ENCODE measurements at places on chromosomes 4 and X.

DNA sequence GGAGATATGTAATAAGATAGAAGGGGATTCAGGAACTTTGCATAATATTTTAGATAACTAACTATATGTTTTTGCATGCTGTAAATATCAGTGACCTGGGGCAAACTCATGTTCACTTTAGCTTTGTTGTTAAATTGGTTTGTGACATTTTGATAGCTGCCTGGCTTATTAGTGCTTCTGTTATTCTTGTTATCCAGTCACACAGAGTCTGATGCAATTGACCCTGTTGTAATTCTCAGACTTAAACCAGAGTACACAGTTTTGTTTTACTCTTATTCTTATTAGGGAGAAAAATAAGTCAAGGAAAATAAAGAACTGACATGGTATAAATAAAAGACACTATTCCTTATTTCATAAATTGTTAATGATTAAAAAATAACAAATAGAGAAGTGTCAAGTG lies 516.7 kb upstream of the SLIT2 start:
- DNase-seq: no peak

GRCh38 chrX:22037911-22038537 lies 5.9 kb downstream of the PHEX start:
- no peak for DNase-seq

DNA sequence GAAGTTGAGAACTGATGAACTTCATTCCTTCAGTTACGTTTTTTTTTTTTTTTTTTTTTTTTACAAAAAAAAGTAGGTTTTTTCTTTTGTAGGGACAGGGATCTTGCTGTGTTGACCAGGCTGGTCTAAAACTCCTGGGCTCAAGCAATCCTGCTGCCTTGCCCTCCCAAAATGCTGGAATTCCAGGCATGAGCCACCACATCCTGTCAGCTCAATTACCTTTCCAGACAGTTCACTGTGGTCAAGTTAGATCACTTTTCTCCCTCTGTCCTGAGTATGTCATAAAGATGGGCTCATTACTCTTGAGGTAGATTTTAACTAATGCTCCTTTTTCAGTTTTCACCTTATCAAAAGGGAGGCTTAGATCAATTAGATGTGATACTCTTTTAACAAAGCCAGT lies 10.8 kb upstream of the NR3C2 start:
- DNase-seq: no peak

- no peak for DNase-seq
Measured at GRCh38 chr4:80142394-80143306, 54.7 kb upstream of the PRDM8 start.

GRCh38 chrX:1466232-1466661 lies 13.5 kb upstream of the ASMTL start:
- no peak for DNase-seq

GRCh38 chrX:132610536-132610935 lies 121.7 kb upstream of the MBNL3 start:
- no peak for DNase-seq

- no peak for DNase-seq
Measured at GRCh38 chr4:40515398-40516293, 114.0 kb downstream of the RBM47 start.

DNA sequence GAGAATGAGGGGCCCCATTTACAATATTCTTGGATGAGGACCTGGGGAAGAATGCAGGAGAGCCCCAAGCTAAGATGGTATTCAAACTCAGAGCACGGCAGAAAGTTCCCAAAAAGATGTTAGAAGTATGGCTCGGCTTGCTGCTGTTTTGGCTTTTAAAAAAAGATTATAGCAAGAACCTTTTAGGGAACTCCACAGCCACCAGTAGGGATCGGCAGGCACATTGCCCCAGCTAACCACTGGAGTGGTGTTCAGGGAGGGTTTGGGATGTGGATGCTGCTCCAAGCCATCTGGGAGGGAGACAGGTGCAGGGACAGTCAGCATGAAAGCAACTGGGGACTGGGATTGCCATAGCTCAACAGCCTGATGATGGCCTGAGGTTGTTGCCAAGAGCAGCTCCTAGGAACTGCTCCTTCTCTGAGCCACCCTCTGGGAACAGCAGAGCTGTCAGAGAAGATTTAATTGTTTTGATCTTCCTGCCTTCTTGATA lies 63.0 kb downstream of the SORBS2 start:
- no peak for DNase-seq

DNA sequence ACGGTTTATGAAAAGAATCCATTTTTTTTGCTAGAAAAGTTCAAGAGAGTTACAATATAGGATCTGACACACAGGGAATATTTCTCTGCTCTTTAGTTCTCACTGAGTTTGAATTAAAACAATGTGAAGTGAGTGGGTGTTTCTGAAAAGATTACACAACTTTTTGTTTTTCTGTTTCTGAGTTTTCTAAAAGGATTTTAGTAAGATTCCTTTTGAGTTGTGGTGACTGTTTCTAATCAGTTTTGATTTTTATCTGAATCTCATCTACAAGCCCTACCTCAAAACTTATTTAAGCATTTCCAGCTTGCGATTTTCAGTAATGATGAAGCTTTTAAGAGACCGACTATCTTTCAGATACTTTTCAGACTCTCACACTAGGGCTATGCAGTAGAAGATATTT lies 141.7 kb downstream of the GPAT3 start:
- DNase-seq: no peak

GRCh38 chr4:184154199-184154598 lies 63.5 kb downstream of the ENPP6 start:
- peak; percentile 6 for DNase-seq

GRCh38 chrX:12906046-12906761 lies at the start of gene TLR8:
Gene TLR8, plus strand, starts transcription at chrX:12906620. Its CDS starts 87 bp downstream, at chrX:12906707.
- no peak for DNase-seq

GRCh38 chr4:139457318-139457717 lies 3.4 kb downstream of the RAB33B start:
- DNase-seq: no peak

DNA sequence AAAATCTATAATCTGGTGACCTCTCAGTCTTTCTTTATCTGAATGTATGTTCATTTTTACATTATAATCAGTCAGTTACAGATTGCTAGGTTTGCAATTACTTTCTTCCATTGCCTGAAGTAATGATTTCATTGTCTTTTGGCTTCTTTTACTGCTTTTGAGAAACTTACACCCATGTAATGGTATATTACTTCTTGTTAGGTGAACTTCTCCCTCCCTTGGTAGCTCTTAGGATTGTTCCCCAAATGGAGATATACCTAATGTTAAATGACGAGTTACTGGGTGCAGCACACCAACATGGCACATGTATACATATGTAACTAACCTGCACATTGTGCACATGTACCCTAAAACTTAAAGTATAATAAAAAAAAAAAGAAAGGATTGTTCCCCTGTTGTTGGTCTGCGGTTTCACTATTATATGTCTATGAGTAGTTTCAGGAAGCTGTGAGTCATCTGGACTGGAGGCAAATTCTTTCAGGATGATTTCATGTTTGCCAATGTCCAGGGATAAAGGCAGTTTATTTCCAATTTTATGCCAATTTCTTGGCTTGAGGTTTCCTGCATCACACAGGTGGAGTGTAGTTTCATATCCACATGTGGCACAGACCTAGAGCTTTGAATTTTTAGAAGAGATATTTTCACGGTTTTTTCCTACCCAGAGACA lies 21.8 kb downstream of the SPANXC start:
- no peak for DNase-seq

DNA sequence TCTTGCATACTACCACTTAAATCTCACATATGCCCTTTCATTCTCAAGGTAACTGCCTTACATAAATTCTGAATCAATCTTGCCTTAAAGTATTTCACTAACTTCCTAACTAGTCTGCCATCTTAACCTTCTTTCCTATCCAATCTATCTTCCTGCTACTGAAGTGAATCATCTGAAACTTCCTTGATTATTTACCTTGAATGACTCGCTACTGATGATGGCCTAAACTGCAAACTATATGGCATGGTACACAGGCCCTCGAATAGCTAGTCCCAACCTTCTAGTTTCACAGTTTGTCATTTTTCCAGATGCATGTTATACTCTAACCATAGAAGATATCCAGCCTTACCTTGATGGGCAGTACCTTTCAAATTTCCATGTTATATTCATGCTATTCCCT lies 19.9 kb downstream of the PHKA1 start:
- no peak for DNase-seq

DNA sequence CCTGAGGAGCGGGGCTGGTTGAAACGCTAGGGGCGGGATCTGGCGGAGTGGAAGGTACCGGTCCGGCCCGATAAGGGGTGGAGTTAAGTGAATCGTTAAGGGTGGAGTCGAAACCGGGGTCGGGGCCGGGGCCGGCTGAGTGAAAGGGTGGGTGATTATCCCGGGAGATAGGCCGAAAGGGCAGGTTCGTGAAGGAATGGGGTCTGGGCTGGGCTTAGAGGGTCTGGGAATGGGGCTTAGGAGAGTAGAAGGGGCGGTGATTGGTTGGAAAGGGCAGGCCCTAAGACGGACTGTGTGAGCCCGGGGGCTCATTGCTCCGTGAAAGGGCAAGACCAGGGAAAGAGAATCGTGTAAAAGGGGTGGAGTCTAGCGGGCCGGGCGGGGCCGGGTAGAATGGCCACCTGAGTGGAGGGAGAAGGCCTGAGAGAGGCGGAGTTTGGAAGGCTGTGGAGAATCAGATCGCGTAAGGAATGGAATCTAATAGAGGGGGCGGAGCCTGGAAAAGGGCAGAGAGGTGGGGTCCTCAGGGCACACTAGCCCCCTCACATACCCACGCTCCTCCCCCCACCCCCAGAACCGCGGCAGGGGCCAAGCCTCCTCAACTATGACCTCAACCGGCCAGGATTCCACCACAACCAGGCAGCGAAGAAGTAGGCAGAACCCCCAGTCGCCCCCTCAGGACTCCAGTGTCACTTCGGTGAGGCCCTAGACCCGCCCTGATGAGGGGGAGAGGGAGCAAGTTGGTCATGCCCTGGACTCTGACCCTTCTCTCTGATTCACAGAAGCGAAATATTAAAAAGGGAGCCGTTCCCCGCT lies 430 bp downstream of the HDAC6 start:
- DNase-seq: no peak

- DNase-seq: no peak
Measured at GRCh38 chr4:23332313-23332712, 557.5 kb downstream of the PPARGC1A start.
